Activated T-helper 1 cell treated with anti-CD3 and anti-CD28 coated beads, Interleukin-12 subunit alpha, Interleukin-12 subunit beta, Interleukin-2, Interleukin-4 antibody, amounts not matched to agents 30 ng/mL and 10 ng/mL and 1 ng/mL, durations not matched to agents 14 hours and 24 hours and 36 hours (primary cell): ENCODE measurements at places on chromosomes 2 and 18. TPM values are rescaled to one million over a fixed set of nuclear protein-coding genes. Genes with fewer than 3 reads are reported as not detected.

Gene PSMA8
- 0.44 and 0.49 TPM in 2 replicates for total RNA-seq

Gene SPOPL
- total RNA-seq, result 19.6 and 20.2 TPM in 2 replicates

Gene KCNF1
- not detected in 2 replicates for total RNA-seq

Gene ACTR1B
- total RNA-seq, result 101 and 102 TPM in 2 replicates

Gene DPP10
- total RNA-seq, result not detected in 2 replicates

Gene HOXD1
- not detected in 2 replicates for total RNA-seq

Gene ECEL1
- total RNA-seq, result 0.12 TPM in 1 of 2 replicates, not detected in the other

Gene IL1B
- 0.23 and 0.44 TPM in 2 replicates for total RNA-seq

Gene ZBTB7C
- 1.0 and 1.4 TPM in 2 replicates for total RNA-seq

Gene CNTNAP5
- not detected in 2 replicates for total RNA-seq

Gene PTPN2
- total RNA-seq, result 76.7 and 77.1 TPM in 2 replicates

- DNase-seq, result no peak
These were observed 587.5 kb upstream of the DSEL start for GRCh38 chr18:68104036-68104435.

GRCh38 chr2:146984014-146984413 lies 860.8 kb upstream of the ACVR2A start:
- DNase-seq, result no peak

- DNase-seq, result no peak
These were observed 141.0 kb downstream of the CMPK2 start for GRCh38 chr2:6724605-6725140.

DNA sequence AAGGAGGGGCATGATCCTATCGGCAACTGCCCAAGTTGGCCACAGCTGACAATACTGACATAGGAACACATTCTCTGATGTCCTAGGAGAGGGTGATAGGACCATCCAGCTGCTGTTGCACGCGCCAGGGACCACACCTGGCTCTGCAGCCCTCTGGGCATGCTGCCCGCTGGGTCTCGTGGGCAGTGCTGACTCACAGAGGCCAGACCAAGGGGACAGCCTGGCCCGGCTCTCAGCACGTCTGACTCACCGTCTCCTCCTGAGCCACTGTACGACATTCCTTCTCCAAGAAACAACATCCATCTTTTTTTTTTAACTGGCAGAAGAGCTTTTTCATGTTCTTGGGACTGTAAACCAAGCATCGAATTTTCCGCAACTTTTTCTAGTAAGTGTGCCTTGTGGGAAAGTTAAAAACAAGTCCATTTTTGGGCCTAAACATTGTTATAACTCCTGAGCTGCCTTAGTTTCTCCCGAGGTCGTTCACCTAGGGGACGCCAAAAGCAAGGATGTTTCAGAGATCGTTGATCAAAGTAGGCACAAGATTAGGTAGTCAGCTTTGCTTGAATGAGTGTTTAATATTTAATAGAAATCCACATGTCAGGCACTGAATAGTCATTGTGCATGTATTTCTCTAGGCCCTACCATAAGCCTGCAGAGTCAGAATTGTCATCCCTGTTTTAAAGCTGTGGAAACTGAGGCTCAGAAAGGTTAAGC lies 100.3 kb downstream of the TTC32 start:
- DNase-seq, result no peak

DNA sequence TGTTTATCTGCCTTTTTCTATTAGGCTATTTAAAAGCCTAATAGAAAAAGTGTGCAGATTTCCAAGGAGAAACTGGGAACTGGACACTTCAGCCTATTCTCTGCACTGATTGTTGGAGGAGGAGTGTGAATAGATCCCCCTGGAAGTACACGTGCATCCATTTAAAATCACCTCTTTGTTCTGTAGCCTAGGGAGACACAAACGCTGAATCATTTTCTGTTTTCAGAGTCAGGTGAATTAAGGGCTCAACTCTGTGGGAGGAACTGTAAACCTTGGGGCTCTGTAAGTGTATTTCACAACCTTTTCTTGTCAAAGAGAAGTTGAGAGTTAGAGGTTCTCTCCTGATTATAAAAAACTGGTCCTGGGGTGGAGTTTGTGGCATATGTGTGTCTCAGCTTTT lies 159.7 kb downstream of the SPAG16 start:
- DNase-seq, result no peak
